AG10803 (cell line): ENCODE measurements at places on chromosomes 4 and X.

DNA sequence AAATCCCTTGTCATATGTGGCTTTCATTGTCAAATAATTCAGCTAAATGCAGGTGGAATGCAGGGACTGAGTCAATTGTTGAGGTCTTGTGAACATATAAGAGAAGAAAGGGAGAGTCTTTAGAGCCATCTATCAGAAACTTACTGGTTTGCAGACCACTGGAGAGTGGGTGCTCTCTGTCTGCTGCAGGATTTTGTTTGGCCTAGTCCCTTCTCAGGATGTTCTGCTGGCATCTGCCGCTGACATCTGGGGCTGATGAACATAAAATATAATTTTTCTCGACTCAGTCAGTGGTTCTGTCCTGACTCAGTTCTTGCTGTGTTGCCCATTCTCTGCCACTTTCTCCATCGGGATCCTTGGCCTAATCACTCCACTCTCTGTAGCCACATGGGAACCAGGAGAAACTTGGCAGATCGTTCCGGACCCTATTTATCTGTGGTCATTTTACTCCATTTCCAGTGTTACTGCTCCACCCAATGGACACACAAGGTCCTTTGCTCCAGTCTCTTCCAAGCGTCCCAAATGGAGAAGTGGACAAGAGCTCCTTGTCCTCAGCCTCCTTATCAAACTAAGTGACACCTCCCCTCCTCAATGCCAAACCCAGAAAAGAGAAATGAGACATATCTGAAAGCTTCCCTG, 436.2 kb downstream of the FAT4 start:
- peak; percentile 52 for DNase-seq

DNA sequence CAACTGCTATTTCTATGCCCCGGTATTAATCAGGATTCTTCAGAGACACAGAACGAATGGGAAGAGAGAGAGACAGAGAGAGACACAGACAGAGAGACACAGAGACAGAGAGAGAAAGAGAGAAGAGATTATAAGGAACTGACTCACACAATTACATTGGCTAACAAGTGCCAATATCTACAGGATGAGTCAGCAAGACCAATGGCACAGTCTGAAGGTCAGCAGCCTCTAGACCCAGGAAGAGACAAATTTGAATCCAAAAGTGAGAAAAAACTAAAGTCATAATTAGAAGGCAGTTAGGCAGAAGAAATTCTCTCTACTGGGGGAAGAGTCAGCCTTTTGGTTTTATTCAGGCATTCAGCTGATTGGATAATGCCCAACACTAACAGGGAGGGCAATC, 187.3 kb downstream of the MAB21L2 start:
- DNase-seq, result peak; percentile 77

GRCh38 chrX:46803140-46803539, 33.7 kb upstream of the RP2 start:
- DNase-seq, result no peak

- DNase-seq, result peak; percentile 27
Measured at GRCh38 chr4:169582706-169583105, 29.7 kb downstream of the NEK1 start.

GRCh38 chr4:79883290-79883689, 189.7 kb downstream of the ANTXR2 start:
- no peak for DNase-seq

DNA sequence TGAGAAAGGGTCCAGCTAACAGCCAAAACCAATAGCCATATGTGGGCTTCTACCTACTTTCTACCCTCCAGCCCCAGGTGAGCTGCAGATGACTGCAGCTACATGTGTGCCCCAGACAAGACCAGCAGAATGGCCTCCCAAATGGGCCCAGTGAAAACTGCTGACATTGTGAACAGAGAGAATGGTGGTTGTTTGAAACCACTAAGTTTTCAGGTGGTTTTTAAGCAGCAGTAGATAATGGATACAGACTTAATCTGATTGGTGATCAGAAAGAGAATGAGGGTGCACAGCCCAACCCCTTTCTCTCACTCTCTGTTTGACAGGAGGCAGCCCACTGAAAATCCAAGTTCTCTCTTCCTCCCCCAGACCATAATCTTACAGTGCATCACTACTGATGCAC, 42.5 kb upstream of the BBS12 start:
- no peak for DNase-seq

- no peak for DNase-seq
Measured at GRCh38 chrX:35700121-35700520, 98.0 kb upstream of the MAGEB16 start.

DNA sequence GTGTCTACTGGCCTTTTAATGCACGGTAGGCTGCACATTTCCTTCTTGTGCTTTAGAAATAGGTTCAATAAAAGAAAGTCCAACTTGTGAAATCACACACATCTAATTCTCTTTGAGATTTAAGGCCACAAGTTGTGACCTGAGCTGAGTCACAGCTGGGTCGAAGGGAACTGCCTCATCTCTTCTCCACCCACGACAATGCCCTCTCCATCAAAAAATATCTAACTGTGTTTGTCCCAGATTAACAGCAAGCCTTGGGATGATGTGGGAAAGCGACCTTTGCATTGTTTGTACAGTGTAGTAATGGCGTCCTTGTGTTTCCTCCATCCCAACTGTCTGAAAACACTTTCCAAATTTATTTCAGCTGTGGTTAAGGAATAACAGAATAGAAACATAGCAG, 168.9 kb downstream of the AMELX start:
- no peak for DNase-seq

DNA sequence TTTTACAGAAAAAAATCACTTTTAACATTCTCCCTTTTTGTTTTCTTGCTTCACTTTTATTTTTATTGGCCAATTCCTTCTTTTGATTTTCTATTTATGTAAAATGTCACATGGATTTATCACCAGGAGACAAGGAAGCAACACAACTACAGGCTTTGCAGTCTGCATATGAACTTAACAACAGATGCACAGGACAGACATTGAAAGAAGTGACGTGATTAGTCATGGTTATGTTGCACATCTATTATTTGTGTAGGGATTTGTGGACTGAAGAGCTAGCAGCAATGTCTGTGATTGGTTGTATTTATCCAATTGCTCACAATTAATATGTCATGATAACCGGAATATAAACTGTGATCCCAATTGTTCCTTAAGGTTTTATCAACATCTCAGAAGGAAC, 147.8 kb upstream of the KLF3 start:
- DNase-seq, result no peak

DNA sequence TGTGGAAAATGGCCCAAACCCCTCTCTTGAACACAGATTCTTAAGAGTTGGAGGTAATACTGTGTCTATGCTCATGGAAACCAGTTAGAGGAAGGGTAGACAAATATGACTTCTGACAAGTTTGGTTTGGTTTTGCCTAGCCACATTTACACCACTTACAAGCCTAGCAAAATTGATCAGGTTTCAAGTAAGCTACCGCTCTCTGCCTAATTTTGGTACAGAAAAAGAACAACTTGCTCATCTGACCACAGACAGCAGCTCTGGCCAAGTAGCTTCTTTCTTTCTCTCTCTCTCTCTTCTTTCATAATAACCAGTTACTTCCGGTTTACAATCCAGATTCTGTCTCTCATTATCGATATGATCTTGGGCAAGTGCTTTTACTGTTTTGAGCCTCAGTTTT, 260.0 kb downstream of the GLUD2 start:
- peak; percentile 33 for DNase-seq

GRCh38 chr4:186570193-186570996, 15.0 kb upstream of the MTNR1A start:
- peak; percentile 49 for DNase-seq

- DNase-seq, result no peak
Measured at GRCh38 chrX:148573119-148573518, 72.7 kb downstream of the AFF2 start.

DNA sequence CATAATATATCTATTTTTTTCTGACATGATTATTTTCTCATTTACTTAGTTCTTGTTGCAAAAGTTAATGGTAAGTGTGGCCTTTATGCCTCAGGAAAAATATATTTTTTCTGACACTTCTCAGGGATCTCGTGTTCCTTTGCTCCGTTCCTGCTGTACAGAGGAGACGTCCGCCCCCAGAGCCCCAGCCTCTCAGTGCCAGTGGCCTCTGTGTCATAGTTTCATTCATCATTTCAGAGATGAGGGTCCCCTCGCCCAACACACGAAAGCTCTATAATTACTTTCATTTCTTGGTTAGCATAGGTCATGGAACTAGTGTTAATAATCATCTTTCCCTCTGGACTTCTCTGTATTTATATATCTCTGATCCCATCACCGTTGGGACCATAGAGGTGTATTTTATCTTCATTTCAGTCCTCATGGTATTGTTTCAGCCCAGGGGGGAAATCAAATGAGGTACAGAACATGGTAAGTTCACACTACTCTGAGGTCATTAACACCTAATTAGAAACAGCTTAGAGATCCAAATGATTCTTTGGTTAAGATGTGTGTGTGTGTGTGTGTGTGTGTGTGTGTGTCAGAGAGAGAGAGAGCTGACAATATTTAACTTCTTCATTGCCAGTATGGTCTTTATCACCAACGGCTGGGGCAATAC, 631.1 kb upstream of the TENM3 start:
- no peak for DNase-seq

DNA sequence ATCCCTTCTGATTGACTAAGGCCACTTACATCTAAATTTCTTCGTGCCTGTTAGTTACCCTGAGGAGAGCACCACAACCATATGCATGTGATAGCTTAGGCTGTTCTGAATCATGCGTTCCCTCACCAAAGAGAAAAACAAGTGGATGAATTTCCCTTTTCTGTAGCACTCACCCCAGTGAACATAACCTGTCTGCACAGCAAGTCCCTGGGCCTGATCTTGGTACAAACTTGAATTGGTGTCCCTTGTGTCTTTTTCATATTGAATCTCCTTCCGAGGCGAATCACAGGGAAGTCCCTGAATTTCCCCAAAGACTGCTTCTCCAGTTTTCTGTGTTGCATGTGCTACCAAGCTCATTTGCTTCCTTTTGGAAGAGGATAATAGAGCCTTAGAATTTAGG, 100.4 kb downstream of the KLHL8 start:
- DNase-seq, result no peak

- peak; percentile 27 for DNase-seq
Measured at GRCh38 chr4:47907089-47907646, 7.2 kb downstream of the NFXL1 start.

DNA sequence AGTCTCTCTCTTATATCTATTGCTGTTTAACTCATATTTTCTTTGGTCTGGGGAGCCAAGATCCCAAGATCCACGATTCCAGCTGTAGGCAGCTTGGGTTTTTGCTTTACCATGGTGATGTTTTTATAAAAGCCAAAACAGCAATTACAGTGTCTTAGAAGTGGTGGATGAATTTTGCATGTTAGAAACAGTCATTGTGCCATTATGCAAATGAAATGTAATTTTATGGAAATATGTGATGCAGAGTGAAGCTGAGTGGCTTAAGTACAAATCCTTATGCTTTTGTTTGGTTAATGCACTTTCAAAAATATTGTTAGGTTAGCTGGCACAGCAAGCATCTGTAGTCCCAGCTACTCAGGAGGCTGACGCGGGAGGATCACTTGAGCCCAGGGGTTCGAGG, 32.8 kb upstream of the PTTG2 start:
- DNase-seq, result no peak
